ENCODE measurements at places on chromosomes 12 and 14.

DNA sequence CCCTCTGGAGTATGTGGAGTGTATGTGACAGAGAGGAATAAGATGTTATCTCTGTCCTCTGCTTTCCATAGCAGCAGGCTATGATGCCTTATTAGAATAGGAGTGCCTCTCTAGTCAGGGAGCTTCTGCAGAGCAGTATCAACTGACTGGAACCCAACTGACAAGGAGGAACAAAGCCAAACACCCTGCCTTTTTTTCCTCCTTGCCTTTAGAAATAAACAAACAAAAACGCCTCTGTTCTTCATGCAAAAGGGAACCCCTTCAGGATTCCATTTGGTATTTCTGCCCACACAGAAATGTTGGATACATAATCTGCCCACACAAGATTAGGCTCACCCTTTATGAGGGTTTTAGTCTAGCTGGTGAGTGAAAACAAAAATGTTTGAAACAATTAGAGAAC lies 50.3 kb downstream of the VRK1 start:
- DNase-seq: no peak

DNA sequence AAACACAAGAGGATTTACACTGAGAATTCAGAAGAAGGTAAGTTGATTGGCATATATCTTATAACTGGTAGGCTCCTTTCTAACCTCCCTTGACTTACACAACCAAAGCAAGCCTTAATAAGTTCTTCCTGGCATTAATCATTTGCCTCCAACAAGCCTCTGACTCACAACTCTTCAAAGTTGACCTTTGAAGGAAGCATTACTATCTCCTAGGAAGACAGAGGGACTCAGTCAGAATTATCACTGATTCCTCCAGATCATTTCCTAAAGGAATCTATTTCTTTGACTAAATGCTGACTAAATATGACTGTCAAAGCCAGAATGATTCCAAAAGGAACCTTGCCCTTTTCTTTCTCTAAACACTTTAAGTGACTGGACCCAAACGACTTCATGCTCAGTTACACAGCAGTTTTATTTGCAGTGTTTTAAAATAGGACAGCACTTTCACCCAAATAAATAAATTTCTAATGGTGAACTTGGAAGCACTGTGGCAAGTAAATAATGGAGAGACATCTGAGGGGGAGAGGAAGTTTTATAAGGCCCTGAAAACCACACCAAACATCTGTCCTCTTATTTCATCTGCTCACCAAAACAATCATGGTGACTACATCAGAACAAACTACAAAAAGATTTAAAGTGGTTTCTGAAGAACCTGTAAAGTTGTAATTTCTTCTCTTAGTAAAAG lies 128.2 kb downstream of the KLHL28 start:
- DNase-seq: no peak

DNA sequence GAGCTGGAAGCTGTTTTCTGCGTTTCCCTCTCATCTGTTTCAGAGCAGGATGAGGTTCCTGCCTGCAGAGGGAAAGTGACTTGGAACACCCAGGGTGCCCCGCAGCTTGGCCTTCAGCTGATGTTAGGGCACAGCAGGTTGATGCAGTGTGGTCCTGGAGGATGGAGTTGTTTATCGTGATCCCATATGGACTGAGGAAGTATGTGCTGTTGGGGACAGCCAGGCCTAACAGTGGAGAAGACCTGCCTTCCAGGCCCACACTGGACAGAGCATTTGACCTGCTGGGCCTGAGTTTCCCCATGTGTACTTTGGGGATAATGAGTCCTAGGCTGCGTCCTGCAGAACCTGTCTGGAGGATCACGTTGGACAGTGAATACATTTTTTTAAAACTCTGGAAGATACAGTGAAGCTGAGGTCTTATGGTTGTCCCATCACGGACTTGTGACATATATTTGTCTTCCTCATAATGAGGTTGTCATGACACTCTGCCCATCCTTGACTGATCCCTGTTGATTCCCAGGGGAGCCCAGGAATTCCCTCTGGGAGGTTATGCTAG lies 12.8 kb downstream of the SERPINA1 start:
- no peak for DNase-seq

DNA sequence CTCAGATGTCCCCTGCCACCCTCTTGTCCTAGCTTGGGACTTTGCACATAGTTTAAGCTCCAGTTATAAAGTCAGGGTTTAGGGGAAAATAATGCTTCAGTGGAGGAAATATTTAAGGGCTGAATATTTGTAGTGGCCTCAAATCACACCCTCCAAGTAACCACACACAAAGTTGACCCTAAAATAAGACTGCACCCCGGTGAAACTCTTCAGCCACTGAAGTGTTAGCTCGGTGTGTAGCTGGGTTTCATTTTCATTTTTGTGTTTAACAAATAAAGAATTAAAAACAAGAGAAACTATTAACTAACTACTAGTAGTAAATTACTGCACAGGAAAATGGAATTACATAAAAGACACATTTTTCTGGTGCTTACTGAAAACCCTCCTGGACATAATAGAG lies 14.8 kb upstream of the BCL11B start:
- DNase-seq: no peak

- no peak for DNase-seq
These were observed 4.4 kb downstream of the MMP17 start for GRCh38 chr12:131832321-131833231.

DNA sequence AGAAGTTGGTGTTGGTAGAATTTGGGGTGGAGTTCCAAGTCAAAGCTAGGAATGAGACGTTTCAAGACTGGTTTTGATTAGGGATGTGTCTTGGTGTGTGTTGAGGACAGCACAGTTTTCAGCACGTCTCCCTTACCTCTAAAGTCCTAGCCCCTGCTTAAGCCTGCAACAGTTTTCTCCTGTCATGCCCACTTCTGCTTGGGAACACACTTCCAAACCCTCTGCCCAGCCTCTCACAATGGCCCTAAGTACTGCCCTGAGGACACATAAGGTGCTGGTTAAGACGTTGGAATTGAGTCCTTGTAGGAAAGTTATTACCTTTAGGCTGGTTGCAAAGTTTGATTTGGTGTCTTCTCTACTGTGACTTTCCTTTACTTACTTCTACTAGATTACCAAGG lies 710 bp upstream of the BMAL2 start:
- no peak for DNase-seq

GRCh38 chr12:58732894-58733293 lies 187.4 kb downstream of the LRIG3 start:
- DNase-seq: no peak

DNA sequence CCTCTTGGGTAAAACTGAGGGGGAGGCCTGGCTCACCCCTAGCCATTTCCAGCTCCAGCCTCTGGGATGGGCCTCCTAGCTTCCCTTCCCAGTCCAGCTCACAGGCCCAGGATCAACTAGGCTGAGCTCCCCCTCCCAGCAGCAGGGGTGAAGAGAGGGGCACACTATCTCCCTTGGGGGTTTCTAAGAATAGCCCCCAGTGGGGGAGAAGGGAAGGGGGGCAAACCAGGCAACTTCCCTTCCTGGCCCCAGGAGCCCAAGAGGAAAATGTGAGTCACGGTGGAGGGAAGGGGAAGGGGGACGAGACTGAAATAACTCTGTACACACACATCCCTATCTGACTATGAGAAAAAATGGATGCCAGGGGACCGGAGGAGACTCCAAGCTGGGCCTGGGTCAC lies 9.0 kb downstream of the ADCY6 start:
- DNase-seq: no peak

DNA sequence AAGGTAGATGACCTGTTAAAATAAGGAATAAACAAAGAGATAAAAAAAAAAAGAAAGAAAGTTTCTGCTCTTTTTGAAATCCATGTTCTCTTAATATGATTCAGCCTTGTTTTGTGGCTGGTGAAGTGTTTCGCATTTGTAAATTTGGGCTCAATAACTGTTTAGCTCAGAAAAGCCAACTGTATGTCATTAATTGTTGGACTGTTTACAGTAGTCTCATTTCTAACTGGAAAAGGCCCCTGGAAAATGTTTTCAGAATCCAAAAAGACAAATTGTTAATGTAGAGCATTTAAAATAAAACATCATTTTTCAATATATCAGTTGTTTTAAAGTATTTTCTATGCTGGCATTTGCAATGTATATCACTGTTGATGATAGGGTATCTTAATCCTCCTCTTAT lies 47.4 kb upstream of the DYRK2 start:
- DNase-seq: no peak

GRCh38 chr12:8032242-8033152 lies at the start of gene FOXJ2:
Gene FOXJ2 (plus strand): TSS chr12:8032716. CDS start chr12:8039833, 7,117 bp downstream.
- peak; percentile 39 for DNase-seq

DNA sequence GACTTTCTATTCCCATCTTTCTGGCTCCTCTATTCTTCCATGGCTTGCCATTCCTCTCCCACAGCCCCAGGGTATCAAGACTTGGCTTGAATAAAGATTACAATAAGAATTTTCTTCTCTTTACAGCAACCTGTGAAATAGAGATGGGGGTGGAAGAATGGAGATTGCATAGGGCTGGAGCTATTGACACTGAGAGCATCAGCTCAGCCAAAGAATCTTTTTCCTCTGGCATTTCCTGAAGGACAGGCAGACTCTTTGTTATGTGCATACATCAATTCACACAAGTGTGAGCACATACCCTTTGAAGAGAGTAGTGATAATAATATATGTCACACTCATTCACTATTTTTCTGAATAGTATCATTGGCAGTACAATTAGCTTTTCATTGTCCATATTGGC lies 4.7 kb downstream of the RNASE11 start:
- DNase-seq: no peak

DNA sequence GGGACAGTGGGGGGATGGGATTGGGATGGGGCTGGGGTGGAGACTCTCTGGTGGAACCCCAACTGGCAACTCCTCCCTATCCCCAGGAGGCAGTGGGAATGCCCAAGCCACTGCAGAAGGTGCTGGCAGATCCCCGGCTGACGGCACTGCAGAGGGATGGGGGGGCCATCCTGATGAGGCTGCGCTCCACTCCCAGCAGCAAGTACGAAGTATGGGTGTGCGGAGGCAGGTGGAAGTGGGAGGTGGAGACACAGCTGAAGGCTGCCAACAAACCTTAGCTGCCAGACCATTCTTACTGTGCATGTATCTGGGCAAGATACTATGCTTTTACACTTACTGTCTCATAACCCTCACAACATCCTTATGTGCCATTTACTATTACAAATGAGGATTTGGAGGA lies 8.2 kb downstream of the ARHGEF40 start:
- no peak for DNase-seq

GRCh38 chr12:95291501-95291900 lies 73.9 kb downstream of the VEZT start:
- no peak for DNase-seq

DNA sequence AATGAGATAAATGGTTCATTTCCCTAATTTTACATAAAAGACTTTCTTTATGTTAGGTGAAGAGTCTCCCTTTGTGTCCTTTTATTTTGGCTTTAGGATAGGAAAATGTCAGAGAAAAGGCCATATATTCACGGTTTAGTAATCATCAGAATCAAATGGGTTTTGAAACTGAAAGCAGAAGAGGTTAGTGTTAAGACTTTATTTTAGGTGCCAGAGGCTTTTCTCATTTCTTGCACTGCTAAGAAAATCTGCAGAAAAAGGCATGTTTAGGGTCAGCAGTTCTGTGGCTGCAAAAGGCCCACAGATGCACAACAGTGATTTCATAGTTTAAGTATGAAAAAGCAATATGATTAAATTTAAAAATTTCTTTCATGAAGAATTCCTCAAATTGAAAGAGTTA lies 80.4 kb upstream of the SINHCAF start:
- DNase-seq: no peak

GRCh38 chr14:58517592-58517991 lies 90.1 kb downstream of the KIAA0586 start:
- no peak for DNase-seq

DNA sequence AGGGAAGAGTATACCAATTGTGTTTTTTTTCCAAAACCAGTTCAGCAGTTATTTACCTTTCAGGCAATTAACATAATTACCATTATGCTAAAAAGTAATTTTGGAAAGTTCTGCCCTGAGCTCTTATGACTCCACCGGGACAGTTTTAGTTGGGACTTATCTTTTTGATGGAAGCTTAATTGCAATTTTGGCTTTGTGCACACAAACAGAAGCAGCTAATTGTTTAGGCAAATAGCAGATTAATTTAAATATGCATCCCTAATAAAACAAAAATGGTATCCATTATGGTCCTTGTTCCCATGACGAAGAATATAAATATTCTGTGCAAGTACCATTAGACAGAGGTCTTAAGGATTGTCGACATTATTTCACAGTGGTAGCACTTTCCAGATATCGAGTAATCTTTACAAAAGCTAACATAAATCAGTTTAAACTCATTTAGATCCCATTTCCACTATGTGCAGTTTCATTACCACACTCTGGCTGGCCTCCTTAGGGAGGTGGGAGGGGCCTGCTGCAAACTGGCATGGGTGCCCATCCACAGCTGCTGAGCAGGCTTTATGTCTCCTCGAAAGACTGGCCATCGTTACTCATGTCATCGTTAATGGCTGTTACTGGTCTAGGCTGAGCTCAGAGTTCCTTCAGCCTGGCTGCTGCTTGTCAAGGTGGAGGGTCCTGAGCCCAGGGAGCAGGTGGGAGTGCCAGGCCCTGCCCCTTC lies 68.2 kb downstream of the FBXW8 start:
- DNase-seq: no peak

- no peak for DNase-seq
These were observed 154.1 kb upstream of the ATP2B1 start for GRCh38 chr12:89862511-89863445.

- DNase-seq: no peak
These were observed 299.1 kb downstream of the BTG1 start for GRCh38 chr12:91846466-91847055.

- DNase-seq: no peak
These were observed 115.5 kb upstream of the FKBP4 start for GRCh38 chr12:2679068-2679815.

GRCh38 chr14:75983019-75983358 lies 1.2 kb upstream of the TGFB3 start:
- no peak for DNase-seq

DNA sequence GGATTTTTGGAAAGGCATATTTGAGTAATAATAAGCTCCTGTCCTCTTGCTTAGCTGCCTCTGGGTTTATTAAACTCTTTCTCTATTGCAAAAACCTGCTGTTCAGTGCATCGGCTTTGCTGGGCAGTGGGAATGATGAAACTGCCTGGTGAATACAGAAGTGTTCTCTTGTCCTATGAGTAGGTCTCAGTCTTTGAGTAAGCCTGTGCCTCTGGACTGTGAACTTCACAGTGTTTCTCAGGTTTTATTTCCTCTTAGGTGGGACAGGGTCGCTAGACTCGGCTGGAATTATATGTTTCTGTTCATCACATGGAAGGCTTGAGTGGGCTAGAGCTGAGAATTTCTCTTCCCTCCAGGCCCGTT lies 46.4 kb downstream of the CRADD start:
- DNase-seq: no peak

DNA sequence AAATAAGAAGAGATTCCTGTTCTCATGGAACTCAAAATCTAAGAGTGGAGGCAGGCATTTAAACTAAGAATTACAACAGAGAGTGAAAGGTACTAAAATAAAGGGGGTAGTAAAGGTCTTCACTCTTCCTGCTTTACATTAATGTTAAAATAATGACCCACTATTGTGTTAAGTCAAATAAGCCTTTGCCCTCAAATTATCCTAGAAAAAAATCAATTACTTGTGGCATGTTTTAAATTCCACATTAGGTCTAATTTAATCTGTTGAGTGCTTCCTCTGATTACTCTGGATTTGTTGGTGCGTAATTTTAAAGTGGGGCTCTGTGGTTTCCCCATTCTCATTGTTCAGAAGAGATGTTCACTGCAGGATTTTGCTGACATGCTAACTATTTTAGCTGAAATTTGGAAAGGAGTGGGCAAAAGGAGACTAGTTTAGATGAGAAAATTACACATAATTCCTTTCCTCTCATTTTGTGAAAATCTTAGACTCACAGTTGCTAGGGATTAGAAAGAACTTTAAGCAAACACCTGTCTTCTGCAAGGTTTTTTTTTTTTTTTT lies 35.5 kb downstream of the BTG1 start:
- DNase-seq: no peak

GRCh38 chr14:40004871-40005500 lies 572.8 kb upstream of the FBXO33 start:
- no peak for DNase-seq
